ENCODE measurements at places on chromosomes 2 and 18.

DNA sequence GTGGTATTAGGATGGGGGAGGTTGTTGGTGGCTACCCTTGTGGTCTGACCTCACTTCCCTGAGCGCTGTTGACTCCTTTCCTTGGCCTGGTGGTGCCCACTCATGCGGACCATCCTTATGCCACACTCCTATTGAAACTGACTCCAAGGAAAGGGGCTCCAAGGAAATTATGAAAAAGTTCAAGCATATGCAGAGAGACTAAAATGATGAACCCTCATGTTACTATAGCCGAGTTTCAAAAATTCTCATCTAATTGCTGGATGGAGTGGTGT, 96.2 kb upstream of the STPG4 start:
- no peak for DNase-seq

DNA sequence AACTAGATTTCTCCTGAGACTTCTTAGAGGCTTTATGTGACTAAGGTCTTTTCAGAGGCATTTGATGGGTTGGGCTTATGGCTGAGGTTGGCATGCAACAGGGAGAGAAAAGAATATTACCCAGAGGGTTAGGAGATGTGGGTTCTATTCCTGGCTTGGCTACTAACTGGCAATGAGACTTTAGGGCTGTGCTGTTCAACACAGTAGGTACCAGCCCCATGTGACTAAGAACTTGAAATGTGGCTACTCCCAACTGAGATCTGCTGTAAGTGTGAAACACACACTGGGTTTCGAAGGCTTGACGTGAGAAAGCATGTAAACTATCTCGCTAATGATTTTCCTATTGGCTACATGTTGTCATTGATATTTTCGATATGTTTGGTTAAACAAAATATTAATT, 324.9 kb upstream of the SLC14A2 start:
- DNase-seq, result no peak

DNA sequence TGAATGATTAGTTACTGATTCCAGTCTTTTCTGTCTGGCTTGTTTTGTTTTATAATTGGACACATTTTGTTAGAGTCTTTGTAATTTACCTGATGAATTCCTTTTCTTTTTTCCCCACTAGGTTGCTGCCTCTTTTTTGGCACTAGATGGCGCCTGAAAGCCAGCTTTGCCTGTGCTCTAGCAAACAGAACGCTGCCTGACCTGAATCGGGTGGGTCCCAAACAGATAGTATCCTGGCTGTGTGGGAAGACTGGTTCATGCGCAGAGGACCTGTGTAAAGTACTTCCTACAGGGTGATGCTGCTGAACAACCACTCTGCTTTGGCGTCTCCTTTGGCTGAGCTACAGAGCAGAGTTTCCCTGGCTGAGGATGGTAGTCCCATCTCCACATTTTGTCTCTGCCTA, 288.2 kb downstream of the IKZF2 start:
- no peak for DNase-seq

DNA sequence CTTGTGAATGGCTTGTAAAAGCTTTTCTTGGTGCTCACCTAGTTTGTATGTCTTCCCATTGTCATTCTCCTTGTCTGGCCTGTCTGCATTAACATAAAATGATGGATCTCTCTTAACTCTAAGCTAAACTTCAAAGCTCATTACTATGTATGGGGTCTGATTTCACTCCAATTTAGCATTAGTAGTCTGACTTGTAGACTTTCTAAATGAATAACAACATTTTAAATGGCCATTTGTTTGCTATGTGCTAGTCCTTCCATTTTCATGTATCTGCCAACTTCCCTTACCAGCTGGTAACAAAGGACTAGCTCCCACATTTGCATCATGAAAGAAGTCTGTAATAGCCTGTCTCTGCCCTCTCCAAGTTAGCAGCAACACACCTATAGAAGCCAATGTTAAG, 324.2 kb upstream of the RGPD4 start:
- no peak for DNase-seq

GRCh38 chr2:181022652-181023051, 42.2 kb downstream of the UBE2E3 start:
- DNase-seq, result no peak

- no peak for DNase-seq
These were observed 64.7 kb upstream of the KLF7 start for GRCh38 chr2:207230261-207231105.

GRCh38 chr2:62966991-62967390, 83.6 kb upstream of the OTX1 start:
- no peak for DNase-seq

DNA sequence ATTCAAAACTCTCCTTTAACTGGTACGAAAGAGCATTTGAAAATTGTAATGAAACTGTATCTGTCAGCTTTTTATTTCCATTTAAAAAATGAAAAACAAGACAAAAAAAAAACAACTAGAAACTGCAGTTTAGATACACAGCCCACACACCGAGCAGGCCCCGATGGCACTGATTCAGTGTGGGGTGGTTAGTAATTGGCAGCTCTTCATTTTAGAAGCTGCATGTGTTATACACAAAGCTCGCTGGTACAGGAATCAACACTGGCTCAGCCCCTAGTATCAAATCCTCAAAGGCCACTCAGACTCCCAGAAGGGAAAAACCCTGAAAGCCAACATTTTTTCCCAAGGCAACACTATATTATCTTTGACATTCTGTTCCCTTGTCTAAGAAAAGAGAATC, 30.5 kb upstream of the RMDN2 start:
- DNase-seq, result peak; percentile 53

DNA sequence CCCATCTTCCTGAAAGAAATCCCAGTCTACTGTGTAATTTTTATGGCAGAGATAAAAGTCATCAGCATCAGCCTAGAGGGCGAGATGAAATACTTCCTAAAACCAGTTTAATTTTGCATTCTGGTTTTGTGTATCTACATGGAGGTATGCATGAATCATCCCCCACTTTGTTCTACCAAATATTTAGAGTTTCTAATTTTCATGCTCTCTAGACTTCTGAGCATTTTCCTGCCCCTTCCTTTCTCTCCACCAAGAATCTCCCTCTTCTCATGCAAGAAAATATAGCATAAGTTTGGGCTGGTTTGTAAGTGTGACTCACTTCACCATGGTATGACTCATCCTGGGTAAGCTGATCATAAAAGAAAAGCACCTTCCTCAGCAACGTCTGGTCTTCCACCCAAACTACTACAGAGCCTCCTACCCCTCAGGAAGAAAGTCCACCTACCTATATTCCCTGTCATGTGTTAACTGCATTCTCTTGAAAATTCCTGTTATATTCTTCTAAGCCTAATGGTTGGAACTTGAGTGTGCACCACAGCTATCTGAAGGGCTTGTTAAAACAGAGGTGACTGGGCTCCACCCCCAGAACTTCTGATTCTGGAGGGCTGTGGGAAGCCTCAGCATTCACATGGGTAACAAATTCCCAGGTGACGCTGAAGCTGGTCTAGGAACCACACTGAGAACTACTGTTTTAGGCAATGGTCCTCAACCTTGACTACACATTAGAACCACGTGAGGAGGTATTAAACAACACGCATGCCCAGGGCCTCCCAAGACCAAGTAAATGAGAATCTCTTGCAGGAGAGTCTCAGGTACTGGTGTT, 37.4 kb upstream of the RAPGEF4 start:
- peak; percentile 55 for DNase-seq

GRCh38 chr2:73895473-73895872, 2.7 kb downstream of the ACTG2 start:
- DNase-seq, result no peak

GRCh38 chr2:72051971-72052505, 95.6 kb downstream of the CYP26B1 start:
- DNase-seq, result no peak

DNA sequence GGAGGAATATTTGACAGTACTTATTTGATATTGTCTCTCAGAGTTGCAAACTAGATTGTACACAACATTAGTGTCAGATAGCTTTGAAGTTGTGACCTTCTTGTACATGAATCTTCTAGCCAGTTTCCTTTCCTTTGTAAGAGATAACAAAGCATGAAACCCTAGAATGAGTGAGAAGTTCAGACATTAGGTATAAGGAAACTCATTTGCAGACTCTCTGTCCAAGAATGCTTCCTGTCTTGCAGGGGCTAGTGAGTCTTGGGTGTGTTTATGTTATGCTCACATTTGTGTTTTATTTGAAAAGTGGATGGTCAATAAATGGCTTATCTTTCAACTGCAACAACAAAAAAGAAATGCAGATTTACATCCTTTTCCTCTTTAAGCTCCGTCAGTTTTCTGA, 1.4 kb downstream of the BOD1L2 start:
- no peak for DNase-seq

DNA sequence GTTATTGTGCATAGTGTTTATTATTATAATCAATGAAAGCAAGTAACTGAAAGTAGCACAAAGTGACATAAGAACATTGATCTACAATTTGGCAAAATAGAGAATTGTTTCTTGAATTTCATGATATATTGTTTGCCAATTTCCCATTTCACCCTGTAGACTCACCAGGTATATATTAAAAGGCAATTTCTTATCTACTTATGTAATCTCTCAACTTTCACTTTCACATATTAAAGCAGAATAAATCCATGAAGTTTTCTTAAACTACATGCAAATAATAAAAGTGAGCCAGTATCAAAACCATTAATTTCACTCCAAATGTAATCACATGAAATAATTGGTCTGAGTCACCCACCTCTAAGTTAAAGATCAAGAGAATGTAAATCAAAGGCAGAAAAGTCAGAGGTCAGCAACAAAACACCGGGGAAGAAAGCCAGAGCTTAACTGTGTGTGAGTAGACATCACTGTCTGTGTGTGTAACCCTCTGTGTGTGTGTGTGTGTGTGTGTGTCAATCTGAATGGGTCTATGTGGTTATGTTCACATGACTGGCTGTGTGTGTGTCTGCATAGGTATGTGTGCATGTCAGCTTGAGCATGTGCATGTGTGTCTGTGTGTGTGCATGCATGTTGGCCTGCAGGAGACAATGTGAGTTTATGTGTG, 44.1 kb downstream of the ZNF385B start:
- no peak for DNase-seq

DNA sequence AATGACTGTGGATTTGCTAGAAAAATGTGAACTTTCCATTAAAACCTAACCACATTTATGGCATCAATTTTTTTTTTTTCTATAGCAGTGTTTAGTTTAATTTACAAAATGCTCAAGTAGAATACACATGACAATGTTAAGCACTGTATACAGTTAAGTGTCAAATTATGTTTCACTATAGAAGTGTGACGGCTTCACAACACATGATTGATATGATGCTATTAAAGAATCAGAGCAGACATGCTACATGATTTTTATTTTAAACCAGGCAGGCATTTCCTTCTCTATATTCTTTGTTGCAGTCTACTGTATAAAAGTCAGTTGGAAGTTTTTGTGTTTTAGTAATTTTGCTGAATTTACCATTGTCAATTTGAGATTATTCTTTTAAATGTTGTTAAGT, 43.6 kb downstream of the PROKR1 start:
- DNase-seq, result no peak

DNA sequence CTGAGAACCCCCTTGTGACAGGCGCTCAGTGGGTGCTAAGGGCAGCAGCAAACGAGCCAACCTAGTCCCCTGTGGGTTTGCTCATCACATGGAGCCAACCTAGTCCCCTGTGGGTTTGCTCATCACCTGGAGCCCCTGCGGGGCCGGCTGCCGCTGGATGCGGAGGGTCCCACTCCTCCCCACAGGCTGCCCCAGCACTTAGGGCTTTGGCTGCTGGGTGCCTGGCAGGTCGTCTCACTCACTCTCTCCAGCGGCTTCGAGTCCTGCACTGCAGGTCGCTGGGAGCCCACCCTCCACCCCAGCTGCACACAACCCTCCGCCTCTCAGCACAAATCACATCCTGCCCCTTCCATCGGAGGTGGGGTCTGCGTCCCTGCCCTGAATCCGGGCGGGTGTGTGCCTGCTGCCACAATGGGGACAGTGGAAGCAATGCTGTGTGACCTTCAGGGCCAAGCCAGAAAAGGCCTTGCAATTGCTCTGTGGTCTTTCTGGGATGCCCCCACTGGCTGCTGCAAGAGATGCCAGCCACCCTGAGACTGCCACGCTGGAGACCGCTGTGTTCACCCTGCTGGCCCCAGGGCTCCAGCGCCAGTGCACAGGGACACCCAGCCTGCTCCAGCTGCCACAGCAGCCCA, 248.1 kb upstream of the SALL3 start:
- no peak for DNase-seq

DNA sequence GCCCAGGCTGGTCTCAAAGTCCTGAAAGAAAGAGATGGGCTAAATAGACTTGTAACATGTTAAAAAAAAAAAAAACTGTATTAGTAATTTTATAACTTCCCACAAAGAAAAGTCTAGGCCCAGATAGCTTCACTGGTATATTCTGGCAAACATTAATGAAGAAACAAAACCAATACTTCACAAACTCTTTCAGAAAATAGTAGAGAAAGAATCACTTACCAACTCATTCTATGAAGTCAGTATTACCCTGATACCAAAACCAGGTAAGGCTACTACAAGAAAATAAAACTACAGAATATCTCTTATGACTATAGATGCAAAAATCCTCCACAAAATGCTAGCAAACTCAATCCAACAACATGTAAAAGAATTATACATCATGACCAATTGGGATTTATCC, 59.9 kb upstream of the ODC1 start:
- DNase-seq, result no peak

- DNase-seq, result no peak
These were observed 98.1 kb downstream of the SMAD2 start for GRCh38 chr18:47832348-47832747.

GRCh38 chr2:133004623-133005022, 334.6 kb upstream of the LYPD1 start:
- no peak for DNase-seq

GRCh38 chr2:51723691-51724090, 691.8 kb upstream of the NRXN1 start:
- no peak for DNase-seq

DNA sequence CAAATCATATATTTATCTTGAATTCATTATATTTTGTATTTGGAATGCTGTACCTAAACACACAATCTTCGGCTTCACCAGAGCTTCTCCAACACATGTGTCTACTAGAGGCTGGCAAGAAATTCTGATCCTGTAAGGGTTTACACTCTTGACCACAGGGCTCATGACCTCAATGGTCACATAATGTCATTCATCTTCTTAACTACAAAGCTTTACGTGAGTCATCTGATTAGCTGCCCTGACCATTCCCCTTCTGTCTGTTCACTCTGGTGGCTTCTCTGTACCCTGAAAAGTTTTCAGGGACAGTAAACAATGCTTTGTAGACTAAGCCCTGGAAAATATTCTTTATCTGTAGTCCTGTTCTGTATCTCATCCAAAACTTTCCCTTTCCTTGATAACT, 423.9 kb downstream of the CMPK2 start:
- DNase-seq, result no peak

GRCh38 chr18:74718312-74718711, 120.6 kb downstream of the ZNF407 start:
- no peak for DNase-seq
